ENCODE measurements at places on chromosomes 3 and 15. TPM values are rescaled to one million over a fixed set of nuclear protein-coding genes. Genes with fewer than 3 reads are reported as not detected.

- no peak overlapping the region for H3K27ac ChIP-seq
- no peak overlapping the region for H3K4me3 ChIP-seq
- no peaks in the 10 kb centered on the region for H3K36me3 ChIP-seq
- DNase-seq, result no peak
- H3K27me3 ChIP-seq, result no peaks in the 10 kb centered on the region
These were observed 313.9 kb upstream of the NR2E3 start for GRCh38 chr15:71496336-71496955.

DNA sequence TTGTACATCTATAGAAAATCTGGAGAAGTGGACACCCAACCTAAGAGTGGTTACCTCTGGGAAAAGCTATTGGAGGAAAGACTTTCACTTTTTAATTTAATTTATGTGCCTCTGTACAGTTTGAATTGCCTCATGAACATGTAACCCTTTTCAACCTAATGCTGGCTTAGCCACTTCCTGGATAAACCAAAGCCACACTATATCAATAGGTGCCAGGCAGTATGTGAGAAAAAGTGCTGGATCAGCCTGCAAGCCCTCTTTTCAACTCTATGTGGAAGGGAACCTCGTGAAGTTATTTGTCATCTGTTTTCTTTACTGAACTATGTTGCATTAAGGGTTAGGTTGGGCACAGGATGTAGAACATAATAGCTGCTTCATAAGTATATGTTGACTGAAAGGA lies 9.3 kb upstream of the TOPAZ1 start:
- H3K4me1 ChIP-seq, result no peaks in the 10 kb centered on the region
- no peak for DNase-seq
- H3K27ac ChIP-seq, result no peak overlapping the region
- H3K36me3 ChIP-seq, result no peaks in the 10 kb centered on the region

DNA sequence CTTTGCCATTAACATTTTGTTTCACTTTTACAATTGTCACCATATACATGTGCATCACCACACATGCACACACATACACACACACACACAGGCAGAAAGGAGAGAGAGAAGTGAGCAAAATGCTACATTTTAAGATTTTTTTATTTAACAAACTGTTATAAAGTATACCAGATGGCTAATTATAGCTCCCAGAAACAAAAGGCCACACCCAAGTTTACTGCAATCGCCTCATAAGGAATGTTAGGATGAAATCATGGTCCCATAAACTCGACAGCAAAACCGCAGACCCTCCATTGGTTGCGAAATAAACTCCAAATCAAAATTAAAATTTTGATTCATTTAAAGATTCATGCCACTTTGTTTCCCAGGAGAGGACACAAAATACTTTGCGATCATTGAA lies 16.1 kb upstream of the C15orf61 start:
- H3K36me3 ChIP-seq, result no peaks in the 10 kb centered on the region
- H3K4me3 ChIP-seq, result no peak overlapping the region
- peak; percentile 20 for DNase-seq
- H3K4me1 ChIP-seq, result no peaks in the 10 kb centered on the region
- no peak overlapping the region for H3K27ac ChIP-seq

GRCh38 chr3:42823351-42823750 lies 14.1 kb downstream of the ACKR2 start:
- no peak overlapping the region for H3K27ac ChIP-seq
- no peaks in the 10 kb centered on the region for H3K27me3 ChIP-seq
- H3K36me3 ChIP-seq, result no peaks in the 10 kb centered on the region
- DNase-seq, result no peak
- H3K4me3 ChIP-seq, result no peak overlapping the region
- H3K4me1 ChIP-seq, result no peaks in the 10 kb centered on the region

- no peaks in the 10 kb centered on the region for H3K4me1 ChIP-seq
- no peak overlapping the region for H3K4me3 ChIP-seq
- no peaks in the 10 kb centered on the region for H3K27me3 ChIP-seq
- no peak overlapping the region for H3K27ac ChIP-seq
These were observed 73.1 kb upstream of the SLCO3A1 start for GRCh38 chr15:91780387-91780786.

DNA sequence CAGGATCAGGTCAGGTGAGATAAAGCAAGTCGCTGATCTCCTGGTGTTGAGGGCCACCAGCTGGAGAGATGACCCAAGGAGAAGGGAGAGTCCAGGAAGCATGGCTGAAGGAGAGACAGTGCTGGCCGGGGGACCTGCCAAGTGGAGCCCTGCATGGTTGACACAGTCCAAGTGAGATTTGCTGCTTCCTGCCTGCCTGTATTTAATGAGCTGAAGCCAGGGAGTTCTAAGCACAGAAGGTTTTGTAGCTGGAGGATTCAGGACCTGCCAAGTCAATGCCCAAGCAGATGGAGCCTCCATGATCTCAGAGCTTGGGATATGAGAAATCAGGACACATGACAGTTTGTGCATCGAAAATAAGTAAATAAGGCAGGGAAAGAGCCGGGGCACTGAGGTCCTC lies 125.6 kb downstream of the SRGAP3 start:
- H3K4me1 ChIP-seq, result no peaks in the 10 kb centered on the region
- no peaks in the 10 kb centered on the region for H3K27me3 ChIP-seq
- no peak overlapping the region for H3K4me3 ChIP-seq
- H3K27ac ChIP-seq, result no peak overlapping the region
- no peak for DNase-seq

Gene IL12A
- total RNA-seq, result 0.73 TPM

Gene SRGAP3
- 3.8 TPM for total RNA-seq

Gene SERPINI2
- not detected for total RNA-seq

Gene BOC
- 107 TPM for total RNA-seq

DNA sequence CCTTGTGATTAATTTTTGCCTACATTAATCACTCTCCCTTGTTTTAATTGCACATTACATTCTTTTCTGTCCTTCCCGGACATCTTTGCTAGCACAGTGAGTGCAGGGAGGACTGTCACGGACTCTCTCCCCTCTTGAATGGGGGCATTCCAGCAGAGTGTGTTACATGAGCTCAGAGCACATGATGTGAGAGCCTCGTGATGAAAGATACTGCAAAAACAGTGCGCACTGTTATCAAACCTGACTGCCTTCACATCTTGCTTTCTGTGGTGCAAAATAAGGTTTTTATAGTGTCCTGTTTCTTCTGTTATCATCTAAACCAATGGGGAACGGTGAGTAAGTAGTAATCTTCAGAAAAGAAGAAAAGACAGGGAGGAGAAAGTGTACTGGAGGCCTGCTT lies 167.5 kb downstream of the PGPEP1L start:
- no peaks in the 10 kb centered on the region for H3K36me3 ChIP-seq
- no peak for DNase-seq
- no peaks in the 10 kb centered on the region for H3K27me3 ChIP-seq
- peaks cover 5% of the 10 kb centered on the region for H3K4me1 ChIP-seq

GRCh38 chr3:39977058-39977794 lies 167.8 kb downstream of the MYRIP start:
- no peaks in the 10 kb centered on the region for H3K27me3 ChIP-seq
- H3K4me3 ChIP-seq, result no peak overlapping the region
- no peak overlapping the region for H3K27ac ChIP-seq
- no peaks in the 10 kb centered on the region for H3K36me3 ChIP-seq

DNA sequence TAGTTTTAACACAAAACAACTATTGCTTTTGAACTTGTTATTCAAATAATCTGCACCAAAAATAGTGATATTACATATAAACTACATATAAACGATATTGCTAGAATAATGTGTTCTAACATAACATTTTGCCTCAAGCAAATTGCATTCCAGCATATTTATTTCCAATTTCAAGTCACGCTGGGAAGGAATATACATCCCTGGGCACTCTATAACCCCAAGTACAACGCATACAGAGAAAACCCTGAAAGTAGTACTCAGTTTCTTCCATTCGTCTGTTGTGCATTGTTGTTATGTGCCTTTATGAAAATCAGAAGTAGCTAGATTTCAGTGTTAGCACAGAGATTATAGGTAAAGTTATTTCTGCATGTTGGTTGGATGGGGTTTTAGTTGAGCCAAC lies 251.5 kb downstream of the TUSC7 start:
- no peak for DNase-seq
- H3K27ac ChIP-seq, result no peak overlapping the region
- no peaks in the 10 kb centered on the region for H3K27me3 ChIP-seq
- no peaks in the 10 kb centered on the region for H3K36me3 ChIP-seq
- H3K4me3 ChIP-seq, result no peak overlapping the region

Gene SYNPR
- total RNA-seq, result 1.7 TPM

- no peak overlapping the region for H3K4me3 ChIP-seq
- H3K4me1 ChIP-seq, result no peaks in the 10 kb centered on the region
These were observed 343.7 kb downstream of the ERC2 start for GRCh38 chr3:56124546-56124945.

All from uterus (tissue), 4 donors.